T-helper 2 cell treated with Interferon-gamma antibody and Interleukin-4, amounts not matched to agents 100 ng/mL and 5 ng/mL, for 36 hours (primary cell): ENCODE measurements at places on chromosomes 1 and 21. TPM values are rescaled to one million over a fixed set of nuclear protein-coding genes. Genes with fewer than 3 reads are reported as not detected.

Gene S100A7
- total RNA-seq, result not detected in 2 replicates

Gene CLDN19
- total RNA-seq, result not detected in 2 replicates

Gene B3GALNT2
- total RNA-seq, result 8.5 and 9.6 TPM in 2 replicates

Gene BMP8B
- 0.30 and 0.52 TPM in 2 replicates for total RNA-seq

Gene SH2D5
- total RNA-seq, result 0.07 TPM in 1 of 2 replicates, not detected in the other

Gene TMEM52
- 0.23 TPM in 1 of 2 replicates, not detected in the other for total RNA-seq

Gene SLAMF7
- total RNA-seq, result 6.8 and 8.0 TPM in 2 replicates

Gene TEDDM1
- not detected in 2 replicates for total RNA-seq

Gene SLC6A9
- 2.6 TPM in 2 replicates for total RNA-seq

Gene INSRR
- 0.14 TPM in 1 of 2 replicates, not detected in the other for total RNA-seq

Gene CLDN17
- total RNA-seq, result not detected in 2 replicates

Gene MCOLN2
- 41.5 and 42.7 TPM in 2 replicates for total RNA-seq

Gene CHD1L
- 59.3 and 65.4 TPM in 2 replicates for total RNA-seq

Gene PTPRC
- total RNA-seq, result 552 and 571 TPM in 2 replicates

Gene OR2G3
- not detected in 2 replicates for total RNA-seq

Gene PGLYRP3
- total RNA-seq, result not detected in 2 replicates

Gene LEPR
- 1.9 and 2.0 TPM in 2 replicates for total RNA-seq

Gene TNFAIP8L2
- 27.7 and 28.5 TPM in 2 replicates for total RNA-seq

Gene TRIM46
- 15.2 and 17.3 TPM in 2 replicates for total RNA-seq

Gene TTC24
- total RNA-seq, result 1.2 and 2.3 TPM in 2 replicates

Gene TIAM1
- total RNA-seq, result 41.5 and 42.3 TPM in 2 replicates

Gene TIMM17A
- 63.0 and 67.4 TPM in 2 replicates for total RNA-seq

Gene KRTAP10-1
- not detected in 2 replicates for total RNA-seq

Gene FMN2
- not detected in 2 replicates for total RNA-seq

Gene FCGR2B
- 0.11 TPM in 1 of 2 replicates, not detected in the other for total RNA-seq

Gene TENT5C
- total RNA-seq, result 8.5 and 8.6 TPM in 2 replicates

Gene LCE6A
- not detected in 2 replicates for total RNA-seq

Gene PTPN7
- total RNA-seq, result 303 and 306 TPM in 2 replicates

Gene CFHR1
- not detected in 2 replicates for total RNA-seq

Gene FMO5
- 0.39 and 1.2 TPM in 2 replicates for total RNA-seq

Gene CAMSAP2
- total RNA-seq, result 0.07 and 0.18 TPM in 2 replicates

Gene LAX1
- 12.7 and 13.8 TPM in 2 replicates for total RNA-seq

Gene HSPB7
- total RNA-seq, result not detected in 2 replicates

Gene OR6K3
- total RNA-seq, result not detected in 2 replicates

Gene LAMC2
- 0.05 TPM in 1 of 2 replicates, not detected in the other for total RNA-seq

Gene SLC26A9
- total RNA-seq, result not detected in 2 replicates

Gene RAB7B
- not detected in 2 replicates for total RNA-seq

Gene BARHL2
- total RNA-seq, result not detected in 2 replicates

Gene ADAMTS5
- total RNA-seq, result not detected in 2 replicates

Gene LAD1
- not detected in 2 replicates for total RNA-seq

Gene CCDC185
- not detected in 2 replicates for total RNA-seq

Gene HMGN2
- 974 and 979 TPM in 2 replicates for total RNA-seq

Gene AMY2A
- not detected in 2 replicates for total RNA-seq

Gene ARHGAP30
- total RNA-seq, result 266 and 271 TPM in 2 replicates

Gene CYP4B1
- total RNA-seq, result not detected in 2 replicates

Gene CD1E
- total RNA-seq, result not detected in 2 replicates

Gene TATDN3
- total RNA-seq, result 14.4 and 17.3 TPM in 2 replicates

Gene AADACL4
- total RNA-seq, result not detected in 2 replicates

Gene RHBG
- total RNA-seq, result not detected in 2 replicates

Gene PLA2G2C
- total RNA-seq, result 0.57 TPM in 1 of 2 replicates, not detected in the other

Gene PROK1
- total RNA-seq, result not detected in 2 replicates

Gene DNM3
- 1.3 and 1.5 TPM in 2 replicates for total RNA-seq

Gene KCNJ10
- not detected in 2 replicates for total RNA-seq

Gene OVAAL
- not detected in 2 replicates for total RNA-seq

Gene ZNF697
- 2.5 and 2.7 TPM in 2 replicates for total RNA-seq
